Activated naive CD4-positive, alpha-beta T cell treated with Interleukin-2 at 50 U/mL for 16 hours (primary cell): ENCODE measurements at places on chromosomes 1 and 21.

DNA sequence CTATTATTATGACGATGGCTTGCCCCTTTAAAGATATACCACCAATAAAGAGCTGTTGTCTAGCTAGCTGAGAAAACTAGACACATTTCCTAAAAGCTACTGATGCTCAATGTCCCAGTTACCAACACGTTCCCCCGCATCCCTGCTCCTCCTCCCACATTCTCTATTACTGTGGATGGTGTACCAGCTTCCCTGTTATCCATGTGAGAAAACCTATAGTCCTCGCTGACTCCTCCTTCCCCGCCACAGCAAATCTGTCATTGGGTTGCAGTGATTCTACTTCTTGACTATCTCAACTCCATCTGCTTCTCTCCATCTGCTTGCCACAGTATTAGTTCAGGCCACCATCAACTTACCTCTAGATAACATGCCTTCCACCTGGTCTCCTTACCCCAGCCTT lies 337.5 kb downstream of the KCNH1 start:
- no peak for DNase-seq

DNA sequence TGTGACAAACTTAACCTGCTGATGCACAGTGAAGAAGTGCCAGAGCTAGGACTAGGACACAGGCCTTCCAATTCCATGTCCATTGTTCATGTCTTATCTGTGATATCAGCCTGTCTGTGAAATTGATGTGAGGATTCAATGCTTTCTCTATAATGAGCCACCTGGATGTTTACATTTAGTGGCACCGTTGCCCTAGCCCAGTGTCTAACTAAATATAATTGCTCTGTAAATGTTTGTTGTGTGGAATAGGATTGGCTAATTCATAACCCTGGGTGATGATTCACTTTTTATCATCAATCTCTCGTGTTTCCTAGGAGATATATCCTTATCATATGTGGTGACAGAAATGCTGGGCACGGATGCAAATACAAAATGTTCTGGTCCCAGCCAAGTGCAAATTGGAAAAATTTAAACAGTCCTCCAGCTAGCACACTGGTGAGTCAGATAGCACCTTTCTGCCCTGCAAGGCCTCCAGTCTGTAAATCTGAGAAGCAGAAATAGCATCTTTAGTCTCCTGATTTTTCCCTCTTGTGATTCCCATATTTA lies 46.9 kb upstream of the GNG12 start:
- DNase-seq, result no peak

DNA sequence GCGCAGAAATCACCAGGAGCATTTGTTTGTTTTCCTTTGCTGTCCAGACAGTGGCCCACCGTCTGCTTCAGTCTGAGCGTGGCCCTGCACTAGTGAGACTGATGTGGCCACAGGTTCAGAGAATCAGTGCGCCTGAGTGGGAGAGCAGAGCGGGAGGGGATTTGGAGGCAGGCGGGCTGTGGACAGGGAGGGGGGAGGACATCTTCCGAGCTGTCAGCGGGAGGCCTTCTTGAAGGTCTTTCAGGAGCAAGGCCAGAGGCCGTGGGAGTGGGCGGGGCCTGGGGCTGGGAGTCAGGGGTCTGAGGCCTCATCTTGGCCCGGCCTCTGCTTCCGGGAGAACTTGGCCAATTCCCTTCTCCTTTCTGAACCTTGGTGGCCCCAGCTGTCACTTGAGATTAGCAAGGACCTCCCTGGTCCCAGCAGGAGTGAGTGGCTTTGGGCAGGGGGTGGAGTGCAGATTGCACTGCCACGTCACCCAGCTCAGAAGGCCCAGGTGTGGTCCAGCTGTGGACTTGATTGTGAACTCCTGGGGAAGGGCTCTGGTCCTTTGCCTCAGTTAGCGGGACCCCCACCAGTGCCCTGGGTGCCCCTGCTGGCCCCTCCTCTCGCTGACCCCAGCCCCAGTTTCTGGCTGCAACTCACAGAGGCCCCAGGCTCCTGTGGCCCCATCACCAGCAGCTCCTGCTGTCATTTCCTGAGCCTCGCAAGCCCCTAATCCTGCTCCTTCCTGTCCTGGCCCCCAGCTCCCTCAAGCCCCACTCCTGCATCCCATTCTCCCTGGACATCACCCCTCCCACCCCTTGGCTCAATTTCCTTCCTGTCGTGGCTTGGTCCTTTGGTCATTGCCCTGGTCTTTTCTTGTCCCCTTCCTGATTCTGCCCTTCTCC lies 8.4 kb downstream of the TNFRSF1B start:
- DNase-seq, result no peak

GRCh38 chr1:98001764-98002163 lies 80.9 kb upstream of the DPYD start:
- no peak for DNase-seq

DNA sequence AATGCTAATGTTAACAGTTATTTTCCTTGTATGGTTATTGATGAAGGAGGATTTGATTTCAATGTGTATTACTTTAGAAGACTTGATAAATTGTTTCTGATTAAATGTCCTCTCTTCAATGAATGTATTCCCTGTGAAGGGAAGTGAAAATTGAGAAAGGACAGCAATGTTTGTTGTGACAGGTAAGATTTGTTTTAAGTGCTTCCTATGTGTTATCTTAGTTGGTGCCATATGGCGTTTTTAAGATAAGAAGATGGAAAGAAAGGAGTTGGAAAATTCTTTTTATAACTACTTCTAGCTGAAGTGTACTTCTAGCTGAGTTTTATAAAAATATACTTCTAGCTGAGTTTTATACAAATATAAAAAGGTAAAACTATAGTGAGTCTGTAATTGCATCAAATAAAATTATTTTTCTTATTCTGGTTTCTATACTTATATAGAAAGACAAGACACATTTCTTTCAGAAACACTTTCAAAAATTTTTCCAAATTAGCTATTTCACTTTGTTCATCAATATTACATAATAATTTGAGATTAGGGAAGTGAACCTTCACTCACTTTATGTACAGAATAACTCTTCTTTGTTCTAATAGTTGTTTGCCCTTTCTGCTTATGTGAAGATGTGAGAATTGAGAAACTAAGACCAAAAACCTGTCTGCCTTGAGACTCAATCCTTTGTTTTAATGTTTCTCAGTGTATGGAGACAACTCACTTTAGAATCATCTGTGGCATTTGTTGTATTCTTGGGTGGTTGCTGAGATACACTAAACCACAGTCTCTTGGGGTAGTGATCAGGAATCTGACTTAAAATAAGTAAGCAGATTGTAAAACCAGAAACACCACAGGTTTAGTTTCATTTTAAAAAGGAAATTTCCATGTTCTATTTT lies 382.9 kb upstream of the B3GALT2 start:
- DNase-seq, result no peak

DNA sequence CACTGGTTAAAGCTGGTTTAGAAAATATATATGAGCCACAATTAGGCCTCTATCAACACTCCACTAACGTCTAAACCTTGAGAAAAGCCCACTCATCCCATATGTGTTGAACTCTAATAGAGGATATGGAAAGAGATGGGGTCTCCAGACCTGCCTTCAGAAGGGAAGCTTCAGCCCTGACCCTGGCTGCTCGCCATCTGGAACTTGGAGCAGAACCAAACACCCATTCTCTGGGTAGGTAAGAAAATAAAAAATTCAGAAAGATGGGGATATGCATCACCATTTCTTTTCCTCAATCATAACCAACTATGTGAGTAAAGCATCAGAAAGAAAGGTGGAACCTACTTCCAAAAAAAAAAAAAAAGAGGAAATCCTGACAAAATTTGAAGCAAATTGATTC lies 666.2 kb downstream of the PTPRC start:
- DNase-seq, result no peak

DNA sequence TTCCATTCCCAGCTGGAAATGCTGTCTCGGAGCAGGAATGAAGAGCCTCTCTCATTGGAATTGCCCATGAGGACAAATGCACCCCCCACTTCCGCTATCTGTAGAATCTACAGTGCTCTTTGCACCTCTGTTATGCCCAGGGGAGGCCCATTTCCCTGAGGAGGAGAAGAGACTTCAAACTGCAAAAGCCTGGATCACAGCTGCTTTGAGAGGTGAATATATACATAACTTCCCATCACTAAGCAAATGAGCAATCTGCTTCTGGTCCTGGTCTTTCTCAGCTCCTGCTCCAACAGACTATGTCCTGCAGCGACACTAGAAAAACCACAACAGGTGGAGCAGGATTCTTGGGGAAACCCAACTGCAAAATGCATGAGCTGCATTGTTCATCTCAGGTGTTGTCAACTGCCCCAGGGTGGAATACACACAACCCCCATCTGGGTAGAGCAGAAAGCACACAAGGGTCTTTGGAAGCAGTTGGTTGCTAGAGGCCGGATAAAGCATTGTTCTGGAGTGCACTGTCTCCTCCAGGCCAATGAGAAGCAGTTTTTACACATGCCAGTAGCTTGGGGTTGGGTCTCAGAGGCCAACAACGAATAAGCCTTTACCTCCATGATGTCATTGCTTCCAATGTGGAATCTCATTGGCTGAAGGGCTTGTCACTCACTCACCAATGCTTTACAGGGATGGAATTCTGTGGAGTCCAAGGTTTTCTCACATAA lies 67.7 kb upstream of the RAB4A start:
- DNase-seq, result no peak

DNA sequence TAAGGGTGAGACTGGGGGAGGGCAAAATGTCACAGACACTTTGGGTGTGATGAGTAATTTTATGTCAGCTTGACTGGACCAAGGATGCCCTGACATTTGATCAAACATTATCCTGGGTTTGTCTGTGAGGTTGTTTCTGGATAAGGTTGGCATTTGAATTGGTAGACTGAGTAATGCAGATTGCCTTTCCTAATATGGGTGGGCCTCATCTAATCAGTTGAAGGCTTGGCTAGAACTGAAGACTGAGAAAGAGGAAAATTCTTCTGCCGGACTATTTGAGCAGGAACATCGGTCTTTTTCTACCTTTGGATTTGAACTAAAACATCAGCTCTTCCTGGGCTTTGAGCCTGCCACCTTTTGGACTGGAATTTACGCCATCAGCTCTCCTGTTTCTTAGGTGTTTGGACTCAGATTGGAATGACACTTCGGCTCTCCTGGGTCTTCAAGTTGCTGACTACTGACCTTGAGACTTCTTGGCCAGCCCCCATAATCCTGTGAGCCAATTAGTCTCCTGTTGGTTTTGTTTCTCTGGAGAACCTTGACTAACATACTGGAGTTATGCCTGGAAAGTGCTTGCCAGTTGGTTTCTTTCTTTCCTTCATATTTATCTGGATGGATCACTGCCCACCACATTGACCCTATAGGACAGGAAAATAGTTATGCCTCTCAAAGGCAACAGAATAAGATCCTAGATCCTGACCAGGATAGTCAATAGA lies 44.9 kb upstream of the HLX start:
- DNase-seq, result no peak

- peak; percentile 45 for DNase-seq
Measured at GRCh38 chr1:32716312-32717148, 14.0 kb upstream of the SYNC start.
